M059J (cell line): ENCODE measurements at places on chromosomes 12 and 14. TPM values are rescaled to one million over a fixed set of nuclear protein-coding genes. Genes with fewer than 3 reads are reported as not detected.

Gene KLRC1
- not detected in 2 replicates for total RNA-seq

Gene CSRP2
- 90.2 and 121 TPM in 2 replicates for total RNA-seq

Gene CNTN1
- total RNA-seq = 0.74 and 4.9 TPM in 2 replicates

Gene BIN2
- not detected in 2 replicates for total RNA-seq

Gene STAC3
- 0.10 TPM in 1 of 2 replicates, not detected in the other for total RNA-seq

Gene PPFIA2
- not detected in 2 replicates for total RNA-seq

Gene OR4K1
- not detected in 2 replicates for total RNA-seq

Gene C12orf60
- 0.69 and 2.0 TPM in 2 replicates for total RNA-seq
